ENCODE measurements at places on chromosomes 16 and 17.
A peak's percentile ranks its signal among the peaks of the same experiment; 100 is the strongest.

GRCh38 chr17:39225959-39226683, 376 bp upstream of the STAC2 start:
- DNase-seq = peak; percentile 50

GRCh38 chr17:37744633-37744927, 279 bp downstream of the HNF1B start:
- DNase-seq = no peak

DNA sequence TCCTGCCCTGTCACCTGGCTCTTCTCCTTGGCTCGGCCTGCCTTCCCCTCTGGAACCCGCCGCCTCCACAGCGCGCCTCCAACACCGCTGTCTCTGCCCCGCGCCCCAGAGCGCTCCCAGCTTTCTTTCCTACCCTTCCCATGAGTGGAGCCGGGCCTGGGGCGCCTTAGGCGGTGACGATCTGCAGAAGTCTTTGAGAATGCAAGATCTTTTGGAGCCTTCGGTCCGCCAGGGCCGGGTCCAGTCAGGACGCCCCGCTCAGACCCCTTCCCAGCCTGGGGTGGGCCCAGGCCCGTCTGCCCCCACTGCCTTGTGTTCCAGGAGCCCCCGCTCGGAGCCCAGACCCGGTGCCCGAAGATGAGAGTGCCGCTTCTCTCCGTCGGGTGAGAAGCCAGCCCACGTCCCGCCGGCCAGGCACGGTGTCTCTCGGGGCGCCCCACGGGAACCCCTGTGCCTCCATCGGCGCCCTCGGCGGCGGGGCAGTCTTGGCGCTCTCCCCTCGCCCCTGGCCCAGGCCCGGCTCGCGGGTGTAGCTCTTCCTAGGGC, 40.0 kb downstream of the MRM1 start:
- peak; percentile 5 for DNase-seq

- no peak for DNase-seq
These were observed 26.8 kb downstream of the SLC25A10 start for GRCh38 chr17:81738801-81739393.

DNA sequence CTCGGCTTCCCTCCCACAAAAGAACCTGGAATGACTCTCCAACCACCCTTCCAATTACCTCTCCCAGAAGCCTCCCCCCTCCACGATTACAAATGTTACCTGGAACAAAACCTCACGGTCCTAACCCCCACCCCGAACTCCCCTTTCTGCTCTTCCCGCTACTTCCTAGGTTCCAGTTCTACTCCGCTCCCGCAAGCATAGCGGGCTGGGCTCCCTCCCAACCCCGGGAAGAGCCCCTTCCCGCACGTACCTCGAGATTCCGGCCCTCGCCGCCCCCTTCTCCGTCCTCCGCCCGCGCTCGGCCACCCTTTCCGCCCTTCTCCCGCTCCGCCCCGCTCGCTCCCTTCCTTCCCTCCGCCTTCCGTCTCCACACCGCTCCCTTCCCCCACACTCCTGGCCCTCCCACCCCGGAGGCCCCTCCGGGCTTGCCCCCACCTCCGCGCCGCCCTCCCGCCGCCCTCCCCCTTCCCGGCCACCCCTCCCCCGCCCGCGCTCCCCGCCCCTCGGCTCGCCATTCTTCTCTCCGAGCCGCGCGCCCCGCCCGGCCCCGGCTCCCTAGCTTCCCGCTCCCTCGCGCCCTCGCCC, 457 bp downstream of the CHTF8 start:
- peak; percentile 91 for DNase-seq

GRCh38 chr16:57937861-57938260, 33.1 kb downstream of the CNGB1 start:
- no peak for DNase-seq

DNA sequence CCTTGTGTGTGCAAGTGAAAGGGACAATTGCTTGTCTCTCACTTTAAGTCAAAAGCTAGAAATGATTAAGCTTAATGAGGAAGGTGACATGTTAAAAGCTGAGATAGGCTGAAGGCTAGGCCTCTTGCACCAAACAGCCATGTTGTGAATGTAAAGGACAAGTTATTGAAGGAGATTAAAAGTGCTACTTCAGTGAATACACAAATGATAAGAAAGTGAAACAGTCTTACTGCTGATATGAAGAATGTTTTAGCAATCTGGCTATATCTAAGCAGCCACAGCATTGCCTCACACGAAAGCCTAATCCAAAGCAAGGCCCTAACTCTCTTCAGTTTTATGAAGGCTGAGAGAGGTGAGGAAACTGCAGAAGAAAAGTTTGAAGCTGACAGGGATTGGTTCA, 71.0 kb downstream of the CDRT15 start:
- no peak for DNase-seq

DNA sequence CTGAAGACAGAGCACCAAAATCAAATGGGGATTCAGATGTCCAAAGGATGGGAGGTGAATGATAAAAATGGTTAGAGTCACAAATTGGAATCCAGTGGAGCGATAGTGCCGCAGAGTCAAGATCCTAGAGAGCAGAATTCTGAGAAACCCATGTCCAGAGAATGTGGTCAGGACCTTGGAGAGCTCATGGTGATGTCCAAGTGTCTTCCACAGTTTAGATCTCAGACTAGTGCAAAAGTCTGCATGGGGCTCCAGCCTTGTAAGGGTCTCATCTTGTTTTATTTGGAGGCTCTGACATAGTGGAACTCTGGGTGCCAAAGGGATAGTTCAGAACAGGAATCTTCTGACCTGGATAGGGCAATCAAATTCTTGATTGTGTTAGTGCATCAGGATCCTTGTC, 245.9 kb upstream of the HSBP1 start:
- peak; percentile 45 for DNase-seq

DNA sequence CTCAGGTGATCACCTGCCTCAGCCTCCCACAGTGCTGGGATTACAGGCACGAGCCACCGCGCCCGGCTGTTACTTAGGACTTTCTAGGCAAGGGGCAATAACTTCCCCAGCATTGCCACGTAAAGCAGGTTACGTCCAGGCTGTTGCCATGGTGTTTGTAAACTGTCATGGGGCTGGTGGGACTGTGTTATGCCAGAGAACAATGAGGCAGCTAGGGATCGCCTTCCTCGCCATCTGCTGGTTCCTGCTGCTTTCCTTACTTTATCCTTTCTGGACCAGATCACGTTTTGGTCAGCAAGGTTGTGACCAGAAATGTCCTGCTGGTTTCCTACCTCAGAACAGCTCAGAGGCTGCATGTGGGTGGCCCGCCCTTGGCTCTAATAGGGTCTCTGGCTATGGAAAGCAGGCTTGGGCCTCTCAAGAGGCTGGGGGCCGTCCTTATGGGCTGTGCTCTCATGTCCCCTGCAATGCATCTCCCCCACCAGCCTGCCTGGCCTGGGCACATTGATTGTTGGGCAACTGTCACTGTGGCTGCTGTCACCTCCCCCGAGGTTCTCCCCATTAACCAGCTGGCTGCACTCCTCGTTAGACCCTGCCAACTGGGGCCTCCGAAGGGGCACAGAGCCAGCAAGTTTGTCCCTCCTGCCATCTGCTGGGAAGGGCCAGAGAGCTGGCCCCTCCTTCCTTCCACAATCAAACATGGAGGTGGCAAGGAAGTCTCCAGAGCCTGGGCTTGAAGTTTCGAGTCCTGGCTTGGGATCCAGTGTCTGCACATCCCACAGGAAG, 28.2 kb upstream of the ZC3H18 start:
- no peak for DNase-seq

DNA sequence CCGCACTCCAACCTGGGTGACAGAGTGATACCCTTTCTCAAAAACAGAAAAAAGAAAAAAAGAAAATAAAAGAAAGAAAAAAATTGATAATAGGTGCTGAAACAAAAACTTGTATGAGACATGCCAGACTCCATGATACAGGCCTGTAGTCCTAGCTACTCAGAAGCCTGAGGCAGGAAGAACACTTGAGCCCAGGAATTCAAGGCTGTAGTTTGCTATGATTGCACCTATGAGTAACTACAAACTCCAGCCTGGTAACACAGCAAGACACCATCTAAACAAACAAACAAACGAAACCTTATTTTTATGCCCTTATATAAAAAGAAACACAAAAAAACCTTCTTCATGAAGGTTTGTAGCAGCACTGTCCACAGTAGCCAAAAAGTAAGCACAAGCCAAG, 5.0 kb upstream of the CMTM4 start:
- no peak for DNase-seq

- DNase-seq = no peak
These were observed 26.7 kb downstream of the FTO start for GRCh38 chr16:53730693-53731092.

DNA sequence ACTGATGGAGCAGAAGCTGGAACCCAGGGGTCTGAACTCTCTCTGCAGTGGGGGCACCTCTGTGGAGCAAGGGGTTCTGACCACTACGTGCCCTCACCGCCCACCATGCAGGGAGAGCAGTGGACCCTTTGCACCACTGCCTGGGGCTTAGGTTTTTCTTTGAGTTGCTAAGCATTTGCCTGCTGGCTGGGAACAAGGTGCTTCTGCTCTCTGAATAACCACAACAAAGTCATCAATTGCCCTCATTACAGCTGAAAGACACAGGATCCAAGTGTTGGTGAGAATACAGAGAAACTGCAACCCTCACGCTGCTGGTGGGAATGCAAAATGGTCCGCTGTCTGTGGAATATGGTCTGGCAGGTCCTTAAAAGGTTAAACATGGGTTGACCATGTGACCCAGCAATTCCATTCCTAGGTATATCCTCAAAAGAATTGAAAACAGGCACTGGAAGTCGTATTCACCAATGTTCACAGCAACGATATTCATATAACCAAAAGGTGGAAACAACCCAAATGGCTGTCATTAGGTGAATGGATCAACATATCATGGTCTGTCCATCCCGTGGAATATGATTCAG, 22.8 kb downstream of the NLRC3 start:
- no peak for DNase-seq

DNA sequence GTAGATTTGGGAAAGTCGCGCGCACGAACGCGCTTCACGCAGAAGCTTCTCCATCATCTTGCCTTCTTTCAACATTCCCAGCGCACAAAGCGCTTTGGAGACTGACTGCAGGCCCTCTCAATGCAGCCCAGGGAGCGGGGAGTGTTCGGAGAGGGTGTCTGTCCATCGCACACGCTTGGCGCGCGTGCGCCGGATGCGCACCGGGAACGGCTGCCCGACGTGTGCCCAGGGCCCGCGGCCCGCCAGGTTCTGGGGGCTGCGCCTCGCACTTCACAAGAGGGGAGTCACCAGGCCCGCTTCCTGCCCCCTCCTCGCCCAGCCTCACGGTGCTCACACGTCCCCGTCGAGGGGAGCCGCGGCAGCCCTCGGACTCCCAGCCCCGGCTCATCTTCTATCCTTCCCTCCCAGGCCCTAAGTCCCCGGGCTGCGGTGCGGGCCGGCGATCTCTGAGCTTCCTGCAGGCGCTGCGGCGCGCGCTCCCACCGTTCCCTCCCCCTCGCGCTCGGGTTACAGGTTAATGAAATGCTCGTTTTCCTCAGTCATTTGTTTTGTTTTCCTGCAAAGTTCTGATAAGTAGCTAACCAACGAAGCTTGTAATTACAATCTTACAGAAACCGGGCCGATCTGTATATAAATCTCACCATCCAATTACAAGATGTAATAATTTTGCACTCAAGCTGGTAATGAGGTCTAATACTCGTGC, 2.8 kb upstream of the IRX3 start:
- no peak for DNase-seq

DNA sequence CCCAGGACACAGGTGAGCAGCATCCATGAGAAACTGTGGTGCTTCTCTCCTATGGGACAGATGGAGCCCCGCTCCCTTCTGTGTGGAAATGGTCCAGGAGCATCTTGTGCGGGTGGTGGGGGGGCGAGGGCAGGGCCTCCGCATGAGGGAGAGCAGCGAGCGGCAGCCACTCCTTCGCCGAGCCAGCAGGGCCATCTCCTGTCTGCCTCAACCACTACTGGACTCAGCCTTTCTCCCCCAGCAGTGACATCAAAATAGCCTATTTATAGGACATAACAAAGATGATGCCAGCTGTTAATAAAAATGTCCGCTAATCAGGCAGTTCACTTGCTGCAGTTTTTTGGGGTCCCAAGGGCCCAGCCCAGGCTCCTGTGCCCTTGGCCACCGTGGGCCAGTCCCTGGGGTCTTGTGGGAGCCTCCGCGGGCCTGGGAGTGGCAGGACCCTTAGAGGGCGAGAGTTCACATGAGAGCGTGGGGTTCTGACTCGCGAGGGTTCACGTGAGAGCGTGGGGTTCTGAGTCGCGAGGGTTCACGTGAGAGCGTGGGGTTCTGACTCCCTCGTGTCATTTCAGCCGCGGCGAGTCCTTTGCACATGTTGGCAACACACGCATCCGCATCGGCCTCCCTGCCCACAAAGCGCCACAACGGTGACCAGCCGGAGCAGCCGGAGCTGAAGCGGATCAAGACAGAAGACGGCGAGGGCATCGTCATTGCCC, 47.4 kb downstream of the WDR45B start:
- no peak for DNase-seq

- no peak for DNase-seq
These were observed 6.7 kb upstream of the DPEP3 start for GRCh38 chr16:67986949-67987348.

GRCh38 chr17:47975189-47975822, 4.4 kb downstream of the CDK5RAP3 start:
- no peak for DNase-seq

- no peak for DNase-seq
These were observed 47.0 kb downstream of the CCDC182 start for GRCh38 chr17:57697891-57698711.

Measured in adipocyte (in vitro differentiated cells).